ENCODE measurements at places on chromosomes 2 and 18.

DNA sequence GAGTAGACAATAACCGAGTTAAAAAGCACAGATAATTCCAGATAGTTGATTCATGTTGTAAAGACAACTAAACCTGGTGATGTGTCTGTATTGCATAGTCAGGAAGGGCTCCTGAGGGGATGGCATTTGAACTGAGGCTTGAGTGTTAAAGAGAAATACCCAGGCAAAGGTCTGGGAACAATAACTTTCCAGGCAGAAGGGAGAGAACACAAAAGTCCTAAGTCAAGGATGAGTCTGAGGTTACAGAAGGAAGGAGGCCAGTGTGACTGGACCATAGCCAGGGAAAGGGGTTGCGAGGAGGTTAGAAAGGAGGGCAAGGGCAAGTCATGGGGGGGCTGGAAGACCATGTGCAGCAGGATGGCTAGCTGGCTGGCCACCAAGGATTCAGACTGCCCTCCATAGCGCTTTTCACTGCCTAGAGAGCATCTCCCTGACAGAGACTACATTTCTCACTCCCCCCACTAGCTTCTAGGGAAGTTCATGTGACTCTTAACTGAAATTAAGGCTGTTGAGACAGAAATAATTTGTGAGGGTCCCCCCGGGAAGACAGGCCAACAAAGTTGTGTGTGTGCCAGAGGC, 135.5 kb upstream of the CREB1 start:
- no peak for DNase-seq

GRCh38 chr18:70116949-70117348, 88.5 kb downstream of the RTTN start:
- DNase-seq: peak; percentile 36

DNA sequence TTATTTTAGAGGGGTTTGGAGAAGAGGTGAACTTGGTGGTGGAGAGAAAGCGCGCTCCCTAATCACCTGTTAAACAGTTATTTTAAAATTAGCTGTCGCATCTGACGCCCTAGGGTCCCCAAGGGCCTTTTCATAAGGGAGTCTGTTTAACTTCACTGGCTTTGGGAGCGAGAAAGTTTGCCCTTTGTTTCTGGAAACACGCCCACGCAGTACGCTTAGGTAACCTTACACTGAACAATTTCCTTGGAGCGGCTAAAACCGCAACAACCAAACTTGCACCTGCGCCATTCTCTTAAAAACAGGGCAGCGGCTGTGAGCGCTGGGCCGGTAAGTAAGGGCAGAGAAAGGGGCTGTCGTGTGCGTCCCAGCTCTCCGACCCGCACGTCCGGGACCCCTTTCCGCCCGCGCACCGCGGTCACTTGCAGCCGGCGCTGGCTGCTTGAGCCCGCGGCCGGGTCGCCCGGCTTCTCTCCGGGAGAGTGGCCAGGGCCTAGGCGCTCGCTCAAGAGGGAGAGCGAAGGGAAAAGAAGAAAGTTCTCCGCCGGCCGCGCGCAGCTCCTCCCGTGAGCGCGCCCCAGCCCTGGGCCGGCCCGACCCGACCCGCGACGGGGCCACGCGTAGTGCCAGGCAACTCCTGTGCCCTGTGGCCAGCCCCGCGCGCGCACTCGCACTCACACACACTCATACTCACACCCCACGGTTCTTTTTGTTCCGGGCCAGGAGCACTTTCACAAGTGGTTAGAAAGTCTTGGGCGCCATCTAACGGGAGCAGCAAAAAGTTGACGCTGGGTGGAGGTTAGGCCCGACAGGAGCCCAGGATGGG, 19.2 kb downstream of the POU3F3 start:
- DNase-seq: peak; percentile 82

DNA sequence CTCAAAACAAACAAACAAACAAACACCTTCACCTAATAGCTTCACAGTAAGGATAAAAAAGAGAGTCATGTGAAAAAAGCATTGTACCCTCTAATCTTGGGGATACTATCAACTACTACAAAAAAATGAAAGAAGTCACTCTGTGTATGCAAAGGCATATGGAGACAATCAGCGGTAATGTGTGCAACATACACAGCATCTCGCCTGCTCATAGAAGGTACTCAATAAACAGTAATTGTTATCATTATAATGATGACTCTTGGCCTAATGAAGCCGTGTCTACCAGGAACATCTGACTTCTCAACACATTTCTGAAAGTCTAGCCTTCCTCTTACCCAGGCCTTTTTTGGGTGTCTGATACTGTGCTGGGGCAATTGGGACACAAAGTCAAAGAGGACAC, 55.3 kb downstream of the MYCN start:
- DNase-seq: no peak

DNA sequence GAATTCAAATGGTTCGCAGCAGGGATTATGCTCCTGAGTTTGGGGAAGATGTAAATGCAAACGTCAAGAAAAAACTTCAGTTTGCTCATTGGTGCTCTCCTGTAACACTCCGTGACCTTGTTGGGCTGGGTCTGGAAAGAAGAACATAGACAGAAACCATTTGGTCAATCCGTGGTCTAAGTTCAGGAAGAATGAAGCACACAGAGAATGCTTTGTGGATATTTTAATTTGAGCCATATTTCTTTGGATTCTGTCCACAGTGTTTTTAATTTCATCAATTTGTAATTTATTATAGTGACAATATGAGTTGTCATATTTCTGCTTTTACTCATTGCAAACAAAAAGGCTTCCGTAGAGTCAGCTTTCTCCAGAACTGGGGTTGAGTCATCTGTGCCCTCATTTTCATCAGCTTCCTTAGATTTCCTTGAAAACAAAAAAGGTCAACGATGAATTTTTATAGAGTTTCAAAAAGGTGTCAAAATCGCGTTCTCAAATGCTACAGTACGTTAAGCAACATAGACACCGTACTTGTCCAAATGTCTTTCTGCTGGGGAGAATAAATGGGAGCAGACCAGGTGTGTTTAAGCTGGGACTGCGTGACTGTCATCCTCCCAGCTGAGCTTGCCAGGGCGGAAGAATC, 606.4 kb downstream of the RNF144A start:
- no peak for DNase-seq

DNA sequence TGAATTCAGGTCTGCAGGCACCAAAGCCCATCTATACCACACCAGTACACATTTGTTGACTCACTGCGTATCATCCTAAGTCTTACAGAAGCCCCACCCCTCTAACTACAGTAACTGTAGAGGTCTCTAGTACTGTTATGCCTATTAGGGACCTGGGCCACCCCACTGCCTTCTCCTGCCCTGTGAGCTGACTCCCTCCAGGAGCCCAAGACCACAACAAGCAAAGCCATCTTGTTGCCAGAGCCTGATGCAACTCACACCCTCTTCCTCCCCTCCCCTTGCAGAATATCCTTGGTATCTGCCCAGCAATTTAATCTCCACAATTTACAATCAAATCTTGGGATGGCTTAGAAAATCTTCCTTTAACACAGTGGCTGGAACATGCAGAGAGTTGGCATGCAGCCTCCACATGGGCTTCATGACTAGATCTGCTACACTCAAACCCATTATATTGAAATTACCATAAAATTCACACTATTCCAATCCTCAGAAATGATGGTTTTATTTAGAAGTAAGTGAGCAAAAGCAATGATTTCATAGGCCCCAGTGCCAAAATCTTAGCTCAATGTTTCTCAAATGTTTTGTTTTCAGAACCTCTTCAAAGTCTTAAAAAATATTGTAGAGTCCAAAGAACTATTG, 17.7 kb upstream of the CYP1B1 start:
- no peak for DNase-seq

- no peak for DNase-seq
Observed at GRCh38 chr2:39243469-39244123, at the start of gene CDKL4. CDKL4 (minus strand) TSS chr2:39243970.

DNA sequence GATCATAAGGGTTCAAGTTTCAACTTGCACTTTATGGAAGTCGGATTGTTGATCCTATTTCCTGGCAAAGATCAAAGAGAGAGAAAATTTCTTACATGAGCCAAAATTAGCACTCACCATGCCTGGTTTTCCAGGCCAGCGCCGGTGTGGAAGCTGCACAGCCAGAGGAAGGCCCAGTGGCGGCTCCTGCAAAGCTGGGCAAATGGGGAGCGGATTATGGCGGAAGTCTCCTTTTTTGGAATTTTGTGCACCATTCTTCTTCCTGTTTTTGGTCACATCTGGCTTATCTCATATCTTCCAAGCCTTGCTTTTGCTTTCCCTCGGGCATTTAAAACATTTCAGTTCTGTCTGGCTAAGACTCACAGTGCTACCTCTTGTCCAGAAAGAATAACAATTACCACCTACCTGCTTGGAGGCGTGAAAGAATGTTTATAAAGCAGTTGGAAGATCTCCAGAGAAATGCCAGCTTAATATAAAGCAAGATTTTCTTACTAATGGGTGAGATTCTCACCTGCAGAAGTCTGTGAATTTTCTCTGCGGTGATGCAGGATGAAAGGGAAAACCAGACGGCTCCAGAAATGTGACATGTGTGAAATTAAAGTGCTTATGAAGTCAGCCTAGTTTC, 94.3 kb downstream of the ASAP2 start:
- no peak for DNase-seq

DNA sequence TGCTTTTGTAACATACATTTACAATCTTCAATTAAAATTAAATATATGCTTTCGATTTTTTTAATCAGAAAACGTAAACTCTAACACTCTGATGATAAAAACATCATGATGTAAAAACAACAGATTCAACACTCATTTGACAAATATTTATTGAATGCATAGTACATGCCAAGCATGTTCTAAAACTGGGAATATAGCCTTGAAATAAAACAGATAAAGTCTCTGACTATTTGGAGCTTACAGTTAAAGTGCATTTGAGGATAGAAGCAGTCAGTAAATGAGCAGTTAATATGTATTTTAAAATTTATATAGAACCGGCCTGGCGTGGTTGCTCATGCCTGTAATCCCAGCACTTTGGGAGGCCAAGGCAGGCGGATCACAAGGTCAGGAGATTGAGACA, 47.8 kb downstream of the TMX3 start:
- no peak for DNase-seq

DNA sequence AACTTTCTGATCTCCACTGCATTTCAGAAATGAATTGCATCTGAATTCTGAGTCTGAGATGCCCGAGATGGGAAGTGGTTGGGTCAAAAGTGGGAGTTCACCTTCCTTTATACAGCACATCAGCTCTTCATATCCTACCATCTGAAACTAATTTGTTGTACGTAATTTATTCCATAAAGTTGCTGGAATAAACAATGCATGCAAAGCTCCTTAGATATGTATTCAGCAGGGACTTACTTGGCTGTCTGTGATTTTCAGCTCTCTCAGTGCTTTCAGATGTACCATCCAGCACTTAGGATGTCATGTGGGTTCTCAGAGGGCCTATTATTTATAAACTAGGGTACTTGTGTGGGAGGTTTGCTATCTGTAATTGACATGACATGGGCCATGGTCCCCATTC, 46.9 kb upstream of the EFEMP1 start:
- no peak for DNase-seq

Measured in suppressor macrophage (primary cell).